Osteocyte (in vitro differentiated cells): ENCODE measurements at places on chromosomes 4 and X. TPM values are rescaled to one million over a fixed set of nuclear protein-coding genes. Genes with fewer than 3 reads are reported as not detected.
A peak's percentile ranks its signal among the peaks of the same experiment; 100 is the strongest.

Gene RAB39B
- total RNA-seq: 2.6 and 3.0 TPM in 2 replicates

Gene SLITRK4
- total RNA-seq: 0.10 and 0.11 TPM in 2 replicates

Gene PNMA3
- not detected in 2 replicates for total RNA-seq

Gene KIAA1210
- not detected in 2 replicates for total RNA-seq

Gene FAM200B
- total RNA-seq: 43.8 and 45.0 TPM in 2 replicates

Gene DIPK2B
- not detected in 2 replicates for total RNA-seq

Gene HTRA3
- total RNA-seq: 0.16 and 0.37 TPM in 2 replicates

Gene SLC4A4
- 31.5 and 37.7 TPM in 2 replicates for total RNA-seq

Gene TEX13D
- not detected in 2 replicates for total RNA-seq

Gene GPRIN3
- total RNA-seq: not detected in 2 replicates

- no peak overlapping the region for H3K4me3 ChIP-seq
- H3K4me1 ChIP-seq: no peaks in the 10 kb centered on the region
- H3K36me3 ChIP-seq: peaks cover 4% of the 10 kb centered on the region
- no peak overlapping the region for H3K27ac ChIP-seq
- no peak for DNase-seq
These were observed 10.7 kb upstream of the ADH4 start for GRCh38 chr4:99154658-99155342.

DNA sequence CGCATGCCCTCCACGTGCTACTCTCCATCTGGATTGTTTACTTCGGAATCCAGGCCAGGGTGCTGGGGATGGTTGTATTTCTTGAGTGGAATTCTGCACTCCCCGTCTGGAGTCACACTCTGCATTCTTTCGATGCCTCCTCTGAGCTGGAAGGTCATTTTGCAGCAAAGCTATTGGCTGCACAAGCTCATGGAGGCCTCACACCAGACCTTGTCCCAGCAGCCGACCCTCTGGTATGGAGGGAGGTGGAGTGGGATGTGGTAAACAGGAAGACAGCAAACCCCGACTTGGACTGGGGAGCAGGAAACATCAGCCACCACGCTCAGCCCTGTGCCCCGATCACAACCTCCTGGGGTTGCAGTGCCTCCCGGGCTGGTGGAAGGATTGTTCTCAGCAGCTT is 225.3 kb upstream of the LNX1 start:
- no peak for DNase-seq
- no peak overlapping the region for H3K4me3 ChIP-seq
- no peaks in the 10 kb centered on the region for H3K27me3 ChIP-seq
- H3K27ac ChIP-seq: no peak overlapping the region
- H3K4me1 ChIP-seq: peaks cover 8% of the 10 kb centered on the region

DNA sequence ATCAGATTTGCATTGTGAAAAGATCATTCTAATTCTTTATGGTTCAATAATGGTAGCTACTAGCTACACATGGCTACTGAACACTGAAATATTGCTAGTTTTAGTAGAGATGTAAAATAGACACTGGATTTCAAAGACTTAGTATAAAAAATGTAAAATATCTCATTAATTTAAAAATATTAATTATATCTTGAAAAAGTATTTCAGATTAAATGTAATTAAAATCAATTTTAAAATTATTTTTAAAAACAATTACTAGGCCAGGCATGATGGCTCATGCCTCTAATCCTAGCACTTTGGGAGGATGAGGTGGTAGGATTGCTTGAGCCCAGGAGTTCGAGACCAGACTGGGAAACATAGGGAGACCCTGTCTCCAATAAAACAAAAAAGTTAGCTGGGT is 20.4 kb upstream of the TLR2 start:
- no peak overlapping the region for H3K27ac ChIP-seq
- no peak for DNase-seq
- H3K4me3 ChIP-seq: no peak overlapping the region
- H3K27me3 ChIP-seq: peaks cover 4% of the 10 kb centered on the region

DNA sequence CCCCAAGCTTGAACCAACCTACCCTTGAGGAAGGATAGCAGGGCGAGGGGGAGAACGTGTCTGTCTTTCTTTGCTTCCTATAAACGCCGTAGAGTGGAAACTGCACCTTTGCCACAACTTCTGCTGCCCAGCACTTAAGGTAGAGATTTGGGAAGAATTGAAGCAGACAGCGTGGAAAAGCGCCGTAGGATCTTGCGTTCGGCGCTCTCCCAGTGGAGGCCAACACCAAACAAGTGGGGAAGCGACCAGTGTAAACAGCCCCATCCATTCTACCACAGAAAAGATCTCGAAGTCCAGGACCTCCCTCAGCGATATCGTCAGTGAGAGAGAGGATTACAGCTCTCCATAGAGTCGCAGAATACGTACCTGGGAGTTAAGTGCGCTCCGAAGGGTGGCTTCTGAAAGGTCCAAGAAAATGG is 3.9 kb upstream of the NKX6-1 start:
- H3K36me3 ChIP-seq: no peaks in the 10 kb centered on the region
- no peak for DNase-seq
- peaks cover 76% of the 10 kb centered on the region for H3K27me3 ChIP-seq
- H3K4me1 ChIP-seq: peaks cover 17% of the 10 kb centered on the region

DNA sequence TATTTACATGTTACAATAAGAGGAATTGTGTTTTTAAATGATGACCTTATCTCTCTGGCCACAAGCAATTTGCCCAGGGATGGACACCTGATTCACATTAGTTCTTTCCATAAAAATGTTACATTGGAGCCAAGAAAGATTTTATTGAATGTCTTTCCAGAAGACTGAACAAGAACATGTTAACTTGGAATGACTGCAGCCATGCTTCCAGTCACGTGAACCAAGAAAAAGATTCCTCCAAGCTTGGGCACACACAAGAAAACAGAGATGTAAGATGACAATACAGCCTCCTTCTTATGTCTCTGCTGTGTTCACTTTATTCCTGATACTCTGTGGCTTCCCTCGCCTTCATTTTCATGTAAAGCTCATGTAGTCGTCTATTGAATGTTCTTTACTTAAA is 737.6 kb downstream of the TRIML1 start:
- no peak overlapping the region for H3K4me3 ChIP-seq
- H3K27ac ChIP-seq: no peak overlapping the region
- DNase-seq: no peak
- H3K36me3 ChIP-seq: no peaks in the 10 kb centered on the region

DNA sequence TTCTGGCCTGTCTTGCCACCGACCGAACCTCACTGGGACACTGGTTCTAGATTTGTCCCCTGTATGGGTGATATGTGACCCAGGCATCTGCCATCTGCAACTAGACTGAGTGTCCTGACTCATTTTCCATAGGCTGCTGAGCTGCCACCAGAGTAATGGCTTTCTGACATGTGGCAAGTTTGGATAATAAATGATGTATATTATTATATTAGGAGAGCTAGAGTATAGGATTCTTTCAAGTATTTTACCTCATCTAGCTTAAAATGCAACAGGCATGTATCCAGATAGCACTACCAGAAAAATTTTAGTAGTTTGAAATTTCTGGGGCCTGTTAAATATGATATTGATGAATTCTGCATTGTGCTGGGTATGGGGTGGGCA is 15.8 kb upstream of the PGRMC2 start:
- H3K36me3 ChIP-seq: peaks cover 18% of the 10 kb centered on the region
- no peak overlapping the region for H3K27ac ChIP-seq

GRCh38 chr4:38902695-38903094 is 35.1 kb downstream of the FAM114A1 start:
- no peak overlapping the region for H3K4me3 ChIP-seq
- peaks cover 2% of the 10 kb centered on the region for H3K4me1 ChIP-seq
- no peaks in the 10 kb centered on the region for H3K27me3 ChIP-seq
- no peak for DNase-seq

DNA sequence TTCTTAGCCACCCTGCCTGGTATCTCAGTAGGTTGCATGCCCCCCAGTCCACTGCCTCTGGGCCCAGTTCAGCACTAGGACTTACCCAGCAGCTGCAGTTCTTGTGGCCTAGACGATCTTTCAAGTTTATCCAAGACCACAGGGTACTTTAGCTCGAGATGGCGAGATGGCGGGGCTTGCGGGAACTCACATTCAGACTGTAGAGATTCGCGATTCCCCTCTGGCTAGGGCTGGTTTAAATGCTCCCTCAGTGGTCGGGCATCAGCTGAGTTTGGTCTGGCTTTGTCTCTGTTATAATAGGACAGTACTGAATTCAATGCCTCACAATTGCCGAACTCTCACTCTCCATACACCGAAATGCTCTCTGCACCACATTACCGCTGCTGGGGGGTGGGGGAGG is 18.4 kb upstream of the RFC1 start:
- peaks cover 29% of the 10 kb centered on the region for H3K27me3 ChIP-seq
- no peak for DNase-seq
- no peak overlapping the region for H3K27ac ChIP-seq
- no peak overlapping the region for H3K4me3 ChIP-seq
- H3K36me3 ChIP-seq: no peaks in the 10 kb centered on the region
- no peaks in the 10 kb centered on the region for H3K4me1 ChIP-seq

GRCh38 chr4:157803845-157804521 is 368.8 kb downstream of the GASK1B start:
- DNase-seq: no peak
- peaks cover 10% of the 10 kb centered on the region for H3K4me1 ChIP-seq
- H3K36me3 ChIP-seq: peaks cover 5% of the 10 kb centered on the region
- H3K27me3 ChIP-seq: no peaks in the 10 kb centered on the region

GRCh38 chr4:126405369-126405982 is 1090.7 kb downstream of the FAT4 start:
- peaks cover 10% of the 10 kb centered on the region for H3K27me3 ChIP-seq
- H3K4me1 ChIP-seq: no peaks in the 10 kb centered on the region
- no peak overlapping the region for H3K27ac ChIP-seq

- H3K27ac ChIP-seq: no peak overlapping the region
- H3K36me3 ChIP-seq: no peaks in the 10 kb centered on the region
- no peaks in the 10 kb centered on the region for H3K27me3 ChIP-seq
- no peak for DNase-seq
These were observed 12.4 kb upstream of the RADX start for GRCh38 chrX:106599411-106599810.

GRCh38 chr4:24321131-24321530 is 263.2 kb downstream of the DHX15 start:
- peaks cover 6% of the 10 kb centered on the region for H3K4me1 ChIP-seq
- no peak for DNase-seq
- H3K36me3 ChIP-seq: no peaks in the 10 kb centered on the region
- H3K27me3 ChIP-seq: peaks cover 13% of the 10 kb centered on the region
- H3K27ac ChIP-seq: no peak overlapping the region
- H3K4me3 ChIP-seq: no peak overlapping the region

GRCh38 chr4:62640296-62640695 is 1440.2 kb downstream of the ADGRL3 start:
- H3K4me3 ChIP-seq: no peak overlapping the region
- no peaks in the 10 kb centered on the region for H3K4me1 ChIP-seq
- H3K27ac ChIP-seq: no peak overlapping the region
- no peak for DNase-seq
- H3K36me3 ChIP-seq: no peaks in the 10 kb centered on the region

- no peaks in the 10 kb centered on the region for H3K4me1 ChIP-seq
- H3K4me3 ChIP-seq: no peak overlapping the region
- peaks cover 5% of the 10 kb centered on the region for H3K27me3 ChIP-seq
These were observed 1082.3 kb upstream of the ADGRL3 start for GRCh38 chr4:60117726-60118323.

- DNase-seq: no peak
- H3K4me1 ChIP-seq: no peaks in the 10 kb centered on the region
- no peak overlapping the region for H3K4me3 ChIP-seq
- no peaks in the 10 kb centered on the region for H3K27me3 ChIP-seq
These were observed 393.8 kb upstream of the CNKSR2 start for GRCh38 chrX:20980426-20980825.

GRCh38 chrX:8848441-8848840 is 47.3 kb upstream of the FAM9A start:
- H3K27me3 ChIP-seq: peaks cover 2% of the 10 kb centered on the region
- H3K4me3 ChIP-seq: no peak overlapping the region
- H3K36me3 ChIP-seq: no peaks in the 10 kb centered on the region
- no peak for DNase-seq
- H3K27ac ChIP-seq: no peak overlapping the region

DNA sequence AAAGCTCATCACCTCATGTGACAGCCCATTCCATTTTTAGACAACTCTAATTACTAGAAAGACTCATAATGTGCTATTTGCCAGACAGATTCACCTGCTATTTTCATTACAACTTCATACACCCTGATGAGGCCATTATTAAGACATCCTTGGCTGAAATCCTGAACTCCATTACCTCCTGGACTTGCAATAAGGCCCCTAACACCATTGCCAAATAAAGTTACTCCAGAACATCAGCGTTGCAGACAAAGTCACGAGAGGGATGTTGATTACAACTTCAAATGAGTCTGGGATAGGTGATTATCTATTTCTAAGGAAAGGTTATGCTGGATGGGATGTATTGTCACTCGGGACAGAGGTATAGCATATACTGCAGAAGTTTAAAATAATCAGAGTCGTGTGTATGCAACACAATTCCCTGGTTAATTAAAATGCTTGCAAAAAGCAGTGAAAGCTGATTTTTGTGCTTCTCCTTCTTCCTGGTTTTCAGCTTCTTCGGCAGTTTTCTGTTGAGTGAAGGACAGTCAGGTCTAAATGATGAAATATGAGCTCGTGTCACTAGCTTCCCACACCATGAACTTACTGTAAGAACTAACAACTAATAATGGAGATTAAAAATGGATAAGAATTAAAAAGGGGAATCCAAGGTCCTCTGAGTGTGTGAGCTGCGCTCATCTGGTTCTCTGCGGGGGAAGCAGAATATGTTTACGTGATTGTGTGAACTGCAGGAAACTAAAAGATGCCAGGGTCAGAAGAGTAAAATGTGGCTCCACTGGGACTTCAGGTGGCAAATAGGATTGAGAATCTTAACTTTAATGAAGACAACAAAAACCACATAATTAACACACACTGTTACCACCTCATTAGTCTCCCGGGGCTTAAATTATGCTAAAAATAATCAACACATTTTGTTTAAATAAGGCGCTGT is 17.6 kb upstream of the SOD3 start:
- peak overlapping the region; percentile 70 for H3K27ac ChIP-seq
- peak; percentile 1 for DNase-seq
- no peaks in the 10 kb centered on the region for H3K36me3 ChIP-seq
- no peaks in the 10 kb centered on the region for H3K27me3 ChIP-seq
- H3K4me3 ChIP-seq: no peak overlapping the region

DNA sequence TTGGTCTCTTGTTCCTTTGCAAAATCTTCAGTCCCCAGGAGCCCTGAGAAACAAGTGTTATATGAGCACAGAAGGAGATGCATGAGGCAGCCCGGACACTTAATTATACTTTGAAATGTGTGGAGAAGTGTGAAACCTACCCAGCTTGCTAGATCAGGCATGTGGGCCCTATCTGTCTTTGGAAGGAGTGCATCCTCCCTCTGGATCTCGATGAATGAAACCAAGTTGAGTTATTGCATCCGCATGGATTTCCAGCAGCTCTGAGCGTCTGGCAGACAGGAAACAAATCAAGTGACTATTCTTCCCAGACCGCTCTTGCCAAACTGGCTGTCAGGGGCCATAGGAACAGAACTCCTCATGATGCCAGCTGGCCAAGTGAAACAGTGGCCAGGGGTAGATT is 19.6 kb upstream of the SOWAHD start:
- no peaks in the 10 kb centered on the region for H3K27me3 ChIP-seq
- no peak overlapping the region for H3K4me3 ChIP-seq
- H3K4me1 ChIP-seq: peaks cover 9% of the 10 kb centered on the region
- no peaks in the 10 kb centered on the region for H3K36me3 ChIP-seq
- H3K27ac ChIP-seq: no peak overlapping the region
- no peak for DNase-seq

GRCh38 chr4:31023109-31023508 is 302.9 kb downstream of the PCDH7 start:
- H3K27me3 ChIP-seq: no peaks in the 10 kb centered on the region
- H3K4me3 ChIP-seq: no peak overlapping the region
